Stimulated activated CD4-positive, alpha-beta T cell treated with anti-CD3 and anti-CD28 coated beads, TNF-alpha, amount 100 ng/mL, for 1 hour (primary cell): ENCODE measurements at places on chromosomes 2 and 18.

GRCh38 chr2:12669036-12669435 lies 47.7 kb upstream of the TRIB2 start:
- DNase-seq, result no peak

DNA sequence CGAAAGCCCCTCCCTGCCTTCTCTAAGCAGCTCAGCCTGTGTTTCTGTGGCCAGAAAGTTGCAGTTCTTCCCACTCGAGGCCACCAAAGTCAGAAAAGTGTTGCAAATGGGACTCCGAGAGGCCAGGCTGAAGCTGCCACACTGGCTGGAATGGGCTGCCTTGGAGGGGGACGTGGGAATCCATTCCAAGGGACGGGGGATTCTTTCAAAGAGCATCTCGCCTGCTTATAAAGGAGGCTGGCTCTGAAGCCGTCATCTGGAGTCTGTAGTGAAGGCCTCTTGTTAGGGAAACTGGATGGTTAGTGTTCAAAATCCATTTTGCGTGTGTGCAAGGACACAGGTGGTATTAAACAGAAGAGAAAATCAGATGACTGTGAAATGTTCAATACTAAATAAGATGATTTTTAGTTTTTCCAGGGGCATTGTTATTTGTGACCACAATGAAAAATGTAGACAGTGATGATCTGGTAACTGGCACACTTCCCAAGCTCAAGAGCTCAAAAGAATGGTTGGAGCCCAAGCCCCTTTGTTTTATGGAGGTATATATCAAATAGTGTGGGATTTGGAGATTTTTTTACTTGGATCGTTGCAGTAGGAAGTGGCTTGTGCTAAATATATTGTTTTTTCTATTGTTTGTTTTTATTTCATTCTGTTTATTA lies 782 bp downstream of the FAM228B start:
- DNase-seq, result no peak

- DNase-seq, result no peak
Observed at GRCh38 chr2:142041996-142042395, 88.8 kb downstream of the LRP1B start.

GRCh38 chr2:36607947-36608346 lies 10.0 kb upstream of the FEZ2 start:
- DNase-seq, result no peak

DNA sequence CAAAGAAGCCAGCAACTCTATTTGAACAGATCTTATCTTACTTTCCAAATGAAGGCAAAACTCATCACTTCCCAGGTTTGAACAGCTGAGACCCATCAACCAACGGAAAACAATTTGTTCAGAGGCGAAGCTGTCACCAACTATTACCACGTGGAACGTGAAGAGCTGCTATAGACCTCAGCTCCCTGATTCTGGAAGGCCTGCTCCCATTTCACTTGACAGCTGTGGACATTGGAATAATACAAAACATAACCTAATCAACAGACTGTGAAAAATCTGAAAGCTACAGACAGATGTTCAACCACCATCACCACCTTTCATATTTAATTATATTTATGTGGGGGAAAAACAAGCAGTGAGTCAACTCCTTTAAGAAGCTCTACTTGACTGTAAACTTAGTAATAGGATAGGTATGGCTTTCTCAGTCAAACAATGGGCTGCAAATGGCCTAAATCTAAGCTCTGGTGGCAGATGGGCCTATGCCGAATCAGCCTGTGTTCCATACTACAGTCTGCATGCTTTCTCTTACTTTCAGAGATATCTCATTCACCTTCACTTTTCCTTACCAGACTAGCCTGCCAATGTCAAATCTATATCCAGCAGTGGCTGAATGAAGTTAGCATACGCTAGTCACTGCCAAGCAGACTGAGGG lies 896.4 kb downstream of the TDRD15 start:
- no peak for DNase-seq

- DNase-seq, result no peak
Observed at GRCh38 chr18:3717376-3718025, 267.5 kb downstream of the TGIF1 start.

- DNase-seq, result no peak
Observed at GRCh38 chr2:102637358-102637757, 18.0 kb downstream of the SLC9A2 start.

DNA sequence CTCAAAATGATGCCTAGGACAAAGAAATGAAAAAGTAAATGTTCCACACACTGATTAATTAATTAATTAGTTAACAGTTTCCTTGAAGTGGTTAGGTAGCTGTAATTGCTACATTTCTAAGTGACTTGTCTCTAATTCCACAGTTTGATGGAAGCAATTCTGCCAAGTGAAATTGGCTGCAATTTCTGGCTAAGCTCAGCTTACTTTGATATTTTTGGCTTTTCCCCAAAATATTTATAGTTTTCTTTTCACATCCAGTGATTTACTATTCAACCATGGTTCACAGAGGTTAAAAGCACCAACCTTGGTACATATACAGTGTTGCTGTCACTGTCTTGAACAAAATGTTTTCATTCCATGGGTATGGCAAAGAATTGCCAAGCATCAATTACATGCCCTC lies 459.5 kb upstream of the CDH20 start:
- no peak for DNase-seq

GRCh38 chr2:150675807-150676206 lies 188.3 kb upstream of the RND3 start:
- DNase-seq, result no peak

DNA sequence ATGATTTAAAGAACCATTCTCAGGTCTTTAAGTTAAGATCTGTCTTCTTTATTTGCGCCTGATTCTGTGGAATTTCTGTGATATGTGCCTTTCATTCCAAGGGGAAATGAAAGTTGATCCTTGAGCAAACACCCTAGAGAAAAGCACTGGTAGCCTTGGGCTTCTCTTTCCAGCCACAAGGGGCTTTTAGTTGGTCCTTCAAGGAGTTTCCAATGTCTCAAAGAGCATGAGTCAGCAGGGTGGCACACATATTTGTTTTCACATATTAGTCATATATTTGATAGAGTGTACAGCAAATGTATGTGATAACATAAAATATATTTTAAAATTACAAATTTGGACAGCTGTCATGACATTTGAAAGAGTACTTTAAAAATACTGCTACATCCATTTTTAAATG lies 339.5 kb downstream of the TXNL1 start:
- DNase-seq, result no peak
